ENCODE measurements at places on chromosomes 3 and 15.

DNA sequence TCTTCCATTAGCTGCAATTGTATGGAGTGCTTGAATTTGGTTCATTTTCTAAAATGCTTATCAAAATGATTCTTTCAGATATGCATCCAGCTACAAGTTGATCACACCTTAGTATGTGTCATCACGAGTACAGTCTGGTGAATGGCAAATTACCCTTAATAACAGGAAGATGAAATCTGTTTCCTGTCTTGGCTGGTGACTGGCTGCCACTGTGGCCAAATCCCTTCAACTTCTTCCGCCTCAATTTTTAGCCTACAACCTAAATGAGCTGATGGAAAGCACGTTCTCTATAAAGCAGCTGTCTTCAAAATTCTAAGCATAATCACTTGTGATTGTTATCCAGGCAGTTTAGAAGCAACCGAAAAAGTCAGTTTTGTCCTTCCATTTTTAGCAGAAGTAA lies 387.1 kb upstream of the NECTIN3 start:
- no peak for DNase-seq

GRCh38 chr3:49785565-49786356 lies 581 bp downstream of the IP6K1 start:
- DNase-seq: no peak

- no peak for DNase-seq
Measured at GRCh38 chr3:176848431-176849214, 348.7 kb downstream of the TBL1XR1 start.

DNA sequence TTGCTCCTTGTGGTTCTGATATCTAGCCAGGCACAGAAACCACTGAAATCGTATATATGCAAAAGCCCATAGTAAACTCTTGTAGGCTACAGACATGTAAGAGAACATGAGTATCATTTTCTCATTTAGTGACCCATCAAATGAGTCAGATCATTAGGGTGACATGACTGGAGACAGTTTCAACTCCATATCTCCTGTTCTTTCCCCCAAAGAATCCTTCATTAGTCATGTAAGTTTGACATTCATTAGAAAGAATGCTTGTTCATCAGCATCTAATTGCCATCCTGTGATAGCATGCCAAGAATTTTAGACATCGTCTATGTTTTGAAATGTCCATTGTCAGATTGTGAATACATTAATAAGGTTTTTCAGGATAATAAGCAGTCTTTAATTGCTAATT lies 264.9 kb upstream of the TPM1 start:
- DNase-seq: no peak

DNA sequence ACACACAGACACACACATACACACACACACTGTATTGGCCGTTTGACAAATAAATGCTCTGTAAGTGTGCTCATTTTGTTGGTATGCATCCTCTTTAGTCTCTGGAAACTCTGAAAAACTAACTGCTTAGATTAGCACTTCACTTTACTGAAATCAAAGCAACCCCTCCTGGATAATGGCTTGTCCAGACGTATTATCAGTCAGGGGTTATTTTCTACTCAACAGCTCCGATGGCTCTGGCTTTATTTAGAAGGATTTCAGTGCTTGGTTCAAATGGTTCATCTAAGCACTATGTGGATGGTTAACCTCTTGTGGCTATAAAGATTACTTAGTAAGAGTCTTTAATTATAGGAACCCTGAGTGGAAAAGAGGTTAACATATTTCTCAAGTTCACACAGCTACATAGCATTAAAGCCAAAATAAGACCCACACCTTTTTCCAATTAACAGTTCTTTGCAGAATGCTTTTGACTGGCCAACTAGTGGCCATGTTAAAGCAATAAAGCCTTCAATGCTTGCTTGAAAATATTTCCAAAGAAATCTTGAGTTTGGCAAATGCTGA lies 516.1 kb upstream of the NAALADL2 start:
- no peak for DNase-seq

- DNase-seq: no peak
Measured at GRCh38 chr3:108319428-108320082, 23.2 kb downstream of the HHLA2 start.

DNA sequence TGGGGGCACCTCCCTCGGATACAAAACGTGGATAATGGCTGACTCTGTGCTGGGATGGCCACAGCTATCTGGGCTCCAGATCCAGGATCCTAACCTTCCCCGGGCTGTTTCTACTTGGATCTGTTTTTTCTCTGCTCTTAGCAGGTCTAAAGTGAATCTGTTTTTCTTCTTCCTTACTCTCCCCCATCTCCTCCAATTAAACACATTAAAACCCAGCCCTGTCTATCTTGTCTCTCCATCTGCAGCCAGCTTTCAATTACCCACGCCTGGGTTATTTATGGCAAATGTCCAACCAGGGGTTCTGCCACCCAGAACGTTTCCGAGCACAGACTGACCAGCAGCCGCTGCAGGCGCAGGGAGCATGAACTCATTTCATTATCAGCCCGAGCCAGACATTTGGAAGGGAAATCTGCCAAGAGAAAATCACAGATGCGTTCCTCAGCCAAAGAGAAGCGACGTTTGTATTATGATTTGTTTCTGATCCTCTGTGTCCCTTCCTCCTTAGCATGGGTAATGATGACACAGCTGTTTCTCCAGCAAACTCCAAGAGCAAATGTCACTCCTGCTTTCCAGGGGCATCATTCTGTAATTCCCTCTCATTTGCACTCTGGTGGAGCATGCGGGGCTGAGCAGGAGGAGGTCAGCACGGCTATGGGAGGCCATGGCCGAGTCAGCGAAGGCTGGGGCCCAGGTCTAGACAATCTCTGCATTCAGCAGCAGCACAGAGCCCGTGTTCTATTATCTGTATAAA lies 42.0 kb downstream of the UMPS start:
- no peak for DNase-seq
